ENCODE measurements at places on chromosomes 2 and 18.

DNA sequence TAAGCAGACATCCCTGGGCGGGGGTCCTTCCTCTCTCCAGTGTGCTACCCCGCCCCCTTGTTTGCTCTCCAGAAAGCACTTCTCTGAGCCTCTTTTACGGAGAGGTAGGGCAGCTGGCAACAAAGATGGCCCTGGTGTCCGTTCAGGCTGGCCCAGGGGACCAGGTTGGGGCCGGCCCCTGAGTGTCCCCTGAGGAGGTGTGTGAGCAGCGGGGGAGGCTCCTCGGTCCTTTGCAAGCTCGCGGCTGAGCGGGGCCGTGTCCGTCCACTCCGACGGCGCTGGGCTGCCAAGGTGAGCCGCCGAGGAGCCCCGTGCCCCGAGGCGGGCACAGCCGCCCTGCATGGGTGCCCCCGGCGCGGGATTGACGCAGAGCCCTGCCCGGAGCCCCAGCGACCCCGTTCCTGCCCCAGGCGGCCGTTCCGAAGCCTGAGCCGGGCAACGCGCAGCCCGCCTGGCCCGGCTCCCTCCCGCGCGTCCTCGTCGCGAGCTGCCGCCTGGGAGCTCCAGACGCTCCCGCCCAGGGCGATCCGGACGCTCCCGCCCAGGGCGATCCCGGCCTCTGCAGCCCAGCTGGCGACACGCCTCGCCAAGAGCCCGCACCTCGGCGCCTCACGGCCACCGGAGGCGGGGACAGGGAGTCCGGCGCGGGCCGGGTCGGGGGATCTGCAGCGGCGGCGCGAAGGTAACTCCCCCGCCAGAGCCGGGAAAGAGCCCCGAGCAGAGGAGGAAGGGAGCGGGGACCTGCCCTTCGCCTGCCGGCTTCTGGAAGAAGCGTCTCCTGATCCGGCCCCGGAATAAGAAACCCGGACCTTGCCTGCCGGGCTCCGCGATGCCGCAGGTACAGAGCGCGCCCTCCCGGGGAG lies at the start of gene PROKR1:
Gene PROKR1 (plus strand): TSS at position 569 of the 863 bp plus-strand sequence. CDS start 2,243 bp downstream, outside the sequence.
- DNase-seq, result peak; percentile 79

DNA sequence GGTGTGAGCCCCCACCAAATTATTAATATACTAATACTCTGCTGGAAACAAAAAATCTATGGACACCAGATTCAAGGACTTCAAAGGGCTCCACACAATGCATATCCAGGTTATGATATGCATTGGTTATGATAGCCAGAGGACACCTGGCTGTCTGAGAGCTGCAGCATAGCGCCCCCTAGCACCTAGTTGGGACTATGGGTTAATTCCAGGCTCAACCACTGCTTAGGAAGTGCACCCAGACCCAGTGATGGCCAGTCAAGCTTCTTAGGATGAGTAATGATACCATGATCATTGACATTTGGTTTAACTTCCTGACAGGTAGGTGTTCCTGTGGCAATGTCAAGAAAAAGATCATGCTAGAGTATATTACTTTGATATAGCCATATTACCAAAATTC lies 3.8 kb upstream of the FRZB start:
- no peak for DNase-seq

GRCh38 chr2:18297534-18298058 lies 262.9 kb downstream of the RDH14 start:
- DNase-seq, result no peak

DNA sequence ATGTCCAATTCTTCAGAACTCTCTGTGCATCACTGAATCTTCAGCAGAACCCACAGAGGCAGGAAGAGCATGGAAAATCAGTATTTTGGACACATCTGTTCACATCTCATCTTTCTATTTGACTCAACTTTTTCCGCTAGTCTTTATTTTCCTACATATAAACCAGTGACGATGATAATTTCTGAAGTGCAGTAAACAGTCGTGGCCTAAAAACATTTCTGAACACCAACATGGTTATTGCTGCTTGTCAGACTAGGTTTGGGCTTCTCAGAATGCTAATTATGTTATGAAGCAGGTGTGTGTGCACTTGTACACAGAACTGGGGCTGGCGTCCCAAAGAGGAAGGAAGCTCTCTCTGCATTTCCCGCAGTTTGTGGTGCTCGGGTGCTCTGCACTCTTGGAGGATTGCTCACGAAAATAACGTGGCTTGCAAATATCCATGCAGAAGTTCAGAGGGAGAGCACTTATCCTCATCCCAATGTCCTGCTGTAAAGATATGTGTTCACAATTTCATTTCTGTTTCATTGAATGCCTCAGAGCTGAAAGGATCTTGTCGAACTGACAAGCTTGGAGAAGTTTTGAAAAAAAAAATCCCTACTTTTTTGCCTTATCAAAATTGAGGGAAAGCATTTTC lies 50.8 kb downstream of the EDAR start:
- DNase-seq, result no peak

GRCh38 chr2:204638471-204639194 lies 93.4 kb downstream of the PARD3B start:
- DNase-seq, result no peak

GRCh38 chr2:173002751-173003541 lies 72.7 kb upstream of the MAP3K20 start:
- no peak for DNase-seq

DNA sequence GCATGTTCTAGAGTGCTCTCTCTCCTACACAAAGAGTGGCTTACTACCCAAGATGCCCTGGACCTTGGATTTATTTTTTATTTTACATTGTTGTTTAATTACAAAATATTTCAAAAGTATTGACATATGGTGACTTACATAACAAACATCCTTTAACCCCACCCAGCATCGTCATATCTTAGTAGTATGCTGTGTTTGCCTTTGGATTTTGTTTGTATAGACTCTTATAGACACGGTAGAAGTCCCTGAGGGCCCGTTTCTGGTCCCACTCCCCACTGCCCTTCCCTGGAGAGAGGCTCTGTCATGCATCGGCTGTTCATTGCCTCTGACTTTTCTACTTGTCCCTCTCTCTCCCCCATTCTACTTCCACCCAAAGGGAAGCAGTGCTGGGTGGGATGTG lies 112.0 kb downstream of the ZBTB7C start:
- DNase-seq, result no peak

DNA sequence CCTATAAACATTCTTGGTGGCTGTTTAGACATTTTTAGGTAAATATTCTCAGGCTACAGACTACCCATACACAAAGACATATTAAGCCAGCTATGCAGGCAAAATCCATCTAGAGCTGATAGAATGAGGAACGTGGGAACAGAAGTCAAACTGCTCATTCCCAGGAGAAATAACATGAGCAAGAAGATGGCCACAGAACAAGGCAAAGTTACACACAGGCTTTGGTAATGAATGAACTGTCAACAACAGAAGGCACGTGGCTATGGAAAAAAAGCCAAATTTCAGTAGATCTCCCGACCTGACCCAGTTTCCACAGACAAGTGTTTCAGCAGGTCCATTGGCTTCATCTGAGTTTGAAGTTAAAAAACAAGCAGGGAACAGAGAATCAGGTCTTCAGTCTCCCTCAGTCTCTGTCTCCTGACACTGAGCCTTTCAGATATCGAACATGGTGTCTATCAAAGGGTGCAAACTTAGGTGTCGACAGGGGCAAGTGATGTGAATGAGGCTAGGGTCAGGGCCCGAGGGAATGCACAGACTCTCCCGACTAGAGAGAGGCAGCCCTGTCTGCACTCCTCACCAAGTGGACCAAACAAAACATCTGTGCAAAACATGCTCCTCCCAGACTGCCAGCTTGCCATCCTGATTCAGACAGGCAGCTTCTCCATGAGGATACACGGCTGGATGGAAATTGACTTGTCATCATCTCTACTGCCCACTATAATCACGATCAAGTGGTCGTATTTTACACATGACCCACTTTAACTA lies 25.9 kb downstream of the SIGLEC15 start:
- DNase-seq, result no peak

- DNase-seq, result no peak
Observed at GRCh38 chr2:234425639-234426603, 71.0 kb downstream of the ARL4C start.

- DNase-seq, result no peak
Observed at GRCh38 chr2:14143435-14143834, 489.1 kb upstream of the LRATD1 start.

DNA sequence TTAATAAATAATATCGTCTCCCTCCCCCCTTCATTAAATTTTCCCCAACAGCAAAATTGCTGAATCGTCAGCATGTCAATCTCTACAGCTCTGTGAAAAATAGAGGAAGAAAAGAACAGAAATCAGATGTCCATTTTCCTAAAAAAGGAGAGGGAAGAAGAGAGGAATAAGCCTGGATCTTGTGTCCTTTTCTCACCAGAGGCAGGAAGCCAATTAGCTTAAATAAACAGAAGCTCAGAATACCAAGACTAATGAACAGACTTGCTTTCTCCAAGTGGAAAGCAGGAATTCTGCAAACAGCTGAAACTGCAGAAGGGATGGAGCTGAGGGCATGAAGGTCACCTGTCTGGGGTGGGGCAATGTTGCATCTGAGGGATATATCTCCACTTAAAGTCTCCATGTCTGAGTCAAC lies 265.7 kb downstream of the CCDC85A start:
- DNase-seq, result no peak

DNA sequence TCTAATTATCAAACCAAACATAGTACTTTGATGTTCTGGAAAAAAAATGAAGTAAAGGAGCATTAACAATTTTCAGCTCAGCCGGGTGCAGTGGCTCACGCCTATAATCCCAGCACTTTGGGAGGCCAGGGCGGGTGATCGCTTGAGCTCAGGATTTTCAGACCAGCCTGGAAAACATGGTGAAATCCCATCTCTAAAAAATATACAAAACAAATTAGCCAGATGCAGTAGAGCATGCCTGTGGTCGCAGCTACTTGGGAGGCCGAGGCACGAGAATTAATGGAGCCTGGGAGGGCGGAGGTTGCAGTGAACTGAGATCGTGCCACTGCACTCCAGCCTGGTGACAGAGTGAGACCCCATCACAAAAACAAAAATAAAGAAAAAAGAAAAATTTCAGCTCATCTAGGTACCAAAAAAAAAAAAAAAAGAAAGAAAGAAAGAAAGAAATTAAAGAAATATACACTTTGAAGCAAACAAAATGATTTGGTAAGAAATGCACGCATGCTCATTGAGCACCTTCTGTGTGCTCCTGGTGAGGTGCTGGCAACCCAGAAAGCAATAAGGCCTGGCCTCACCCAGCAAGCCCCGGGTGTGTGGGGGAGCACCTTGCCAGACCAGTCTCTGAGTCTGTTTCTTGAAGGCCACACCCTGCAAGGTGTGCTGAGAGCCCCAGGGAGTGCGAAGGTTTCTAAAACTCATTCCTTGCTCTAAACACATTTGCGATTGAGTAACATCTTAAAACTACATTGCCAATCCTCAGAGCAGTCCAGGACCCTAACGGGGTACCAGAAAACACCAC lies 133.5 kb downstream of the TFCP2L1 start:
- DNase-seq, result no peak

GRCh38 chr2:45822272-45822630 lies 170.8 kb downstream of the PRKCE start:
- peak; percentile 18 for DNase-seq

- DNase-seq, result no peak
Observed at GRCh38 chr2:11832531-11832930, 86.1 kb downstream of the LPIN1 start.

DNA sequence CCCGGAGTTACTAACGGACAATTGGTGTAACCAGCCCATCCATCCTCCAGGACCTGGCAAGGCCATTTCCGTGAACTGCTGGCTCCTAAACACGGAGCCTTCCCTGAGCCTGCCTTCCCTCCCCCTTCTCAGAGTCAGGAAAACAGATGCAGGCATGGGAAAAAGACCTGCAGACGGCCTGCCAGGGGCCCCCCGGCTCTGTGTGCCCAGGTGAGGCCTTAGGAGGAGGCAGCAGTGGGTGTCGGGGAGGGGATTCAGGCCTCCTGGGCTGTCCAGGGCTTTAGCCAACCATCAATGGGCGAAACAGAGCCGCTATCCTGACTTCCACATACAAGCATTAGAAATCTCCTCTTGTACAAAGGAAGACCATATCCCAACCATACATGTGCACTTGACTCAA lies 68.3 kb upstream of the BOD1L2 start:
- no peak for DNase-seq

DNA sequence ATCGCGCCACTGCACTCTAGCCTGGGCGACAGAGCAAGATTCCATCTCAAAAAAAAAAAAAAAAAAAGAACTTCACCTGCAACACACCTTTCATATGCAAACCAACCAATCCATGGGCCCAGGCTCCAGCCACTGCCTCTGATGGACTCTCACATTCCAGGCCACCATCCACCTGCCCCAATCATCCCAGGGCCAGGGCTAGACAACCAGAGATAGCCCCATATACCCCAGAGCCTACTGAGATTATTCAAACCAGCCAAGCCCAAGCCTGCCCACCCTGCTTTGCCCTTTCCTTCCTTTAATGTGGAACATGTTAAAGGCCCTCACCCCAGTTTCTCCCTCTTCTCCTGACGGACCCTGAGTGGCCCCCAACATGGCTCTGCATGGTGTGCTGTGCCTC lies 57.0 kb downstream of the MRPL35 start:
- no peak for DNase-seq

- no peak for DNase-seq
Observed at GRCh38 chr2:196274387-196274809, 103.0 kb upstream of the STK17B start.

DNA sequence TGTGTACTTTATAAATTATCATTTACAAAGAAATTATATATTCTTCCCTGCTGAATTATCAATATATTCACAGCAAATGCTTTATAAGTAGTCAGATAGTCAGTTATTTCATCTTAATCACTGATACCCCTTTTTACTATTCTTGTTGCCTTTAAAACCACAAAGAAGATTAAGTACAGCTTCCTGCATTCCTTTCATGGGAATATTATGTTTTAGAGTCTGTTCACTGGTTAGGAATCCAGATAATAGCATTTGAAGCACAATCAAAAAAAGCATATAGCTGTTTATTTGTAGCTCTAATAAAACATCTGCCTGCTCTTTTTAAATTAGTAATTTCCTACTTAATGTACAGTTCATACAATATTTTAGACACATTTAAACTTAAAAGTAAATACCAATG lies 508.9 kb downstream of the FBXO15 start:
- DNase-seq, result no peak

GRCh38 chr18:6566338-6566911 lies 151.7 kb upstream of the L3MBTL4 start:
- DNase-seq, result no peak

- DNase-seq, result peak; percentile 10
Observed at GRCh38 chr18:32420084-32420750, 50.5 kb downstream of the GAREM1 start.

Data from nephron progenitor cell (in vitro differentiated cells).